Activated T-cell treated with anti-CD3 and anti-CD28 coated beads for 48 hours (primary cell): ENCODE measurements at places on chromosomes 4 and X.

- DNase-seq: no peak
These were observed 899 bp upstream of the TMPRSS11D start for GRCh38 chr4:67884701-67885100.

DNA sequence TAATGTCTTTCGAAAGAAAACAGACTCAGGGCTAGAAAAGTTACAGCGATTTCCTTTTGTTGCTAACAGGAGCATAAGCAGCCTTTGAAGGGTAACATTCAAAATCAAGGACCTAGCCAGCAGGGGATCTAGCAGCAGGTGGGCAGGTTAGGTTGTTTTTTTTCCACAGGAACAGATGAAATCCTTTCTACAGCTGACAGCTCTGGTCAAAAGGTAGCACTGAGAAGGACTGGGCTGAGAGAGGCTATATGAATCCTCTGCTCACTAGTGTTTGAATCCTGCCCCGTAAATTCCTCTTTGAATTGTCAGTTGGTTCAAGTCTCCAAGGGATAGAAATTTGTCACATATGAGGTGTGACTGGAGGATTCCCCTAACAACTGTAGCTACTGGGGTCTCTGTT is 188.2 kb downstream of the SH2D1A start:
- no peak for DNase-seq

GRCh38 chr4:78937837-78938236 is 1.4 kb downstream of the PAQR3 start:
- no peak for DNase-seq

- no peak for DNase-seq
These were observed 1928.4 kb downstream of the STIM2 start for GRCh38 chr4:28788929-28789490.

GRCh38 chr4:159401791-159402380 is 299.0 kb downstream of the RAPGEF2 start:
- no peak for DNase-seq

DNA sequence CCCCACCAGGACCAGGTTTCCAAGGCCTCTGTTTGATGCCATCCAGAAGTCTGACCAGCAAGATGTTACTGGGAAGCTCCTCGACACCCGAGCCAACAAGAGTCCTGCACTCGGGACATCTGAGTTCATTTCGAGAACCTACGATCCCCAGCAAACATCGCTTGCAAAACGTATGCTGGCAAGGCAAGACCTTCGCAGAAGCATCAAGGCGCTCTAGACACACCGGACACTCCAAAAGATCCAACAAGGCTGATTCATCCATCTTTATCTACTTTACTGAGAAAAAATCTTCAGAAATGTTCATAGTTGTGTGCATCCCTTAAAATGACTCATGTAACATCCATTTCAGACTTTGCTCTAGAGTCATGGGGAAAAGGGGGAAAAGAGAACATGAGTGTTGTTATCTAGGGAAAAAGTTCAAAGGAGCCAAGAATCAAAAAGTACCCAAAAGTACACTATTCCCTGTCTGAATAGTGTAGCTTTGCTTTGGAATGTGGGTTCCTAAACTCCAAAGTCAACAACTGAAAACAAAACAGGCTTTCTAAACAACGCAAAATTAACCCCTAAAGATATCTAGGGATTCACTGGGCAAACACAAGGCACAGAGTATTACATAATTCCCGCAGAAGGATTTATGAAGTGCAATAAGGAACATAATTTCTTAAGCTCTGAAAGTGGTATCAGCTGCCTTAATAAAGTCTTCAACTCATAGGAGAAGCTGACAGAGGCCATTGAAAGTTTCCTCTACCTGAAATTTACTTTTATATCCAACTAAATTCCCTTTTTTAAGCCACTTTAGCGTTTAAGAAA is 1.6 kb downstream of the SH3RF1 start:
- DNase-seq: no peak

GRCh38 chr4:121096629-121097028 is 24.3 kb upstream of the NDNF start:
- DNase-seq: no peak

DNA sequence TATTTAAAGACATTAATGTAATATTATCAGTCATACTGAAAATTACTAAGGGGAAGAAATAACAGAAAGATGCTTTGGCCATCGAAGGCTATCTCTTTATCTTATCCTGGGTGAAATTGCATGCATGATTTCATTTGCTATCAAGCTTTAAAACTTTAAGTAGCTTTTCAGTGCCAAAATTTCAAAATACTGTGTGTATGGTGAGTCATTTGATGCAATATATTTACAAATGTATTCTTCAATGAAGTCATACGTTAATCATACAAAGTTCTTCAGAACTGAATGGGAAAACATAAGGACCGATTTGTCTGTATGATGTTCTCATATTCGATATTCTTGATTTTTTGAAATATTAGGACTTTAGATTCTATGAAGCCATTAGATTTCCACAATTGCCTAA is 1295.8 kb upstream of the AGA start:
- DNase-seq: no peak

DNA sequence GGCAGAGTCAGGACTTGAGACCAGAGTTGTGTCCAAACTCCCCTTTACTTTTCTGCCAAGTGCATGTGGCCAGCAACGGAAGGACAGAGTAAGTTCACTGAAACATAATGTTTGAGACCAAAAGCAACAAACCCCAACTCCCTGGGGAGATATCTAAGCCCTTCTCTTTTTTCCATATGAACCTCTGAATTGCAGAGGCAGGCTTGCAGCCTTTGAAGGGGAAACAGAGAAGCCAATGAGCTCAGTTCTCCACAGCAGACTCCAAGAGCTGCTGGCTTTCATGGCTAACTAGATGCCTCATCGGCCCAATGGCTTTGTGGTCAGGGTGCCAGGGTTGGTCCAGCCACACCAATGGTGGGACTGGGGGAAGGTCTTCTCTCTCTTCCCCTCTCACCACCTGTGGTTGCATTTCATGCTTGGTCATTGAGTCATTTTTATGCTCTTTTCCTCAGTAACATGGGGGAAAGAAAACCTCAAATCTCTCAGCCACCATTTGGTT is 34.0 kb downstream of the STARD8 start:
- no peak for DNase-seq

- DNase-seq: peak; percentile 29
These were observed 160.2 kb downstream of the NHS start for GRCh38 chrX:17535229-17535628.
